Stimulated activated naive CD8-positive, alpha-beta T cell treated with anti-CD3 and anti-CD28 coated beads, Interleukin-15, Interleukin-2, amounts not matched to agents 100 U/mL and 50 U/mL, for 24 hours (primary cell): ENCODE measurements at places on chromosomes 4 and X.

- DNase-seq = no peak
Measured at GRCh38 chr4:121717680-121718237, 21.0 kb upstream of the ANXA5 start.

GRCh38 chrX:24113181-24113580 lies 36.3 kb upstream of the ZFX start:
- no peak for DNase-seq

GRCh38 chr4:143667461-143667860 lies 33.0 kb downstream of the FREM3 start:
- no peak for DNase-seq

DNA sequence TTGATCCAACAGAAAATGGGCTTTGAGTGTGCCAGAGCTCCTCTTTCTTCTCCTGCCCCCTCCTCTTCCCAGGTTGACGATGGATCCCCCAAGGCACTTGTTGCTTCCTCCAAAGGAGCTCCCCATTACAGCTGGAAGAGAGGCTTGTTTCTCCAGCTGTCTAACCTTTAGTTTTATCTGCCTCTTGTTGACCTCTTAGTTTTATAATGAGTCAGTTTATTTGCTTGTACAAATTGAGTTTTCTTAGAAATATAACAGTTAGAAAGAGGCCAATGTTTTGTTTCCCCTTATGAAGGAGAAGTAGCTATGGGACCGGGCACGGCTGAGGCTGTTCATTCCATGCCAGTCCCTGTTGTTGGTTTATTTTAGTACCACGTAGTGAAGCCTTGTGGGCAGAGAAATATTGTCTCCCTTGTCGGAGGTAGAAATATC lies 158.2 kb downstream of the SPRY1 start:
- DNase-seq = no peak

DNA sequence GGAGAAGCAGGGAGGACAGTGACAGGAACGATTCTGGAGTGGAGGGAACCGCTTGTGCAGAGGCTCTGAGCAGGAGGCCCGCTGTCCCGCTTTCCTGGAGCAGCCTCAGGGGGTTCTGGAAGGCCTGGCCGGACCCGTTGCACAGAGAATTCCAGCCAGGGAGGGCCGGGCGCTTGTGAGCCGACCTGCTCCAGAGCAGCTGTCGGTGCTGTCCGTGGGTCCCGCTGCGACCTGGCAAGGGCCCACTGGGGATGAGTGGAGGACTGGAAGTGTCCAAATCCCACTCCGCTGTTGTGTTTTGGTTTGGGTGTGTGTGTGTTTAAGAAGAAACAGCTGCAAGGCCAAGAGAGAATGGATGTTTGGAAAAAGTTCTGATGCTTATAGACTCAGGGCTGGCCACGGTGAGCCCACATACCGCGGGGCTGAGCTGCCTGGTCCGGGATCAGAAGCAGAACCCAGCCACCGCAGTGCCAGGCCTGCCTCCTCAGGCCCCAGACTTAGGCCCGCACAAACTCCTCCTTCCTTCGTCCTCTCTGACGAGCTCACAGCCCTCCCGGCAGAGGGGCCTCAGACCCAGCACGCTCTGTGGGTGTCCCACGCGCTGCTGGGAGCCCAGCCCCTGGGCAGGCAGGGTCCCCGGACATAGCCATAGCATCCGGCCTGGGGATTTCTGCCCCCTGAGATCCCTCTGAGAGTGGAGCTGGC lies 73.9 kb downstream of the HTRA3 start:
- no peak for DNase-seq
